CD4-positive, alpha-beta T cell treated with Interleukin-17A for 4 hours (primary cell): ENCODE measurements at places on chromosomes 16 and 17.

GRCh38 chr16:28187595-28188004 is 24.2 kb downstream of the XPO6 start:
- DNase-seq, result no peak

DNA sequence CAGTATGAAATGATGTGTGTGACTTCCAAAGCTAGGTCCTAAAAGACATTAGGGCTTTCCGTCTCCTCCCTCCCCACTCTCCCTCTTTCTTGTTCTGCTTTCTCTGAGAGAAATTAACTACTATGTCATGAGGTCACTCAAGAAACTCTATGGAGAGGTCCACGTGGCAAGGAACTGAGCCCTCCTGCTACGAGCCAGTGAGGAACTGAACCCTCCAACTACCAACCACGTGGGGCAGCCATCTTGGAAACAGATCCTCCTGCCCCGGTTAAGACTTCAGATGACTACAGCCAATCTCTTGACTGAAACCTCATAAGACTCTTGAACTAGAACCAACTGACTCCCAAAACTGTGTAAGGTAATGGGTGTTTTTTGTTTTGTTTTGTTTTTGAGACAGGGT is 4.2 kb upstream of the ALOX15 start:
- no peak for DNase-seq

GRCh38 chr17:38709864-38710603 is 5.0 kb downstream of the MLLT6 start:
- DNase-seq, result no peak

DNA sequence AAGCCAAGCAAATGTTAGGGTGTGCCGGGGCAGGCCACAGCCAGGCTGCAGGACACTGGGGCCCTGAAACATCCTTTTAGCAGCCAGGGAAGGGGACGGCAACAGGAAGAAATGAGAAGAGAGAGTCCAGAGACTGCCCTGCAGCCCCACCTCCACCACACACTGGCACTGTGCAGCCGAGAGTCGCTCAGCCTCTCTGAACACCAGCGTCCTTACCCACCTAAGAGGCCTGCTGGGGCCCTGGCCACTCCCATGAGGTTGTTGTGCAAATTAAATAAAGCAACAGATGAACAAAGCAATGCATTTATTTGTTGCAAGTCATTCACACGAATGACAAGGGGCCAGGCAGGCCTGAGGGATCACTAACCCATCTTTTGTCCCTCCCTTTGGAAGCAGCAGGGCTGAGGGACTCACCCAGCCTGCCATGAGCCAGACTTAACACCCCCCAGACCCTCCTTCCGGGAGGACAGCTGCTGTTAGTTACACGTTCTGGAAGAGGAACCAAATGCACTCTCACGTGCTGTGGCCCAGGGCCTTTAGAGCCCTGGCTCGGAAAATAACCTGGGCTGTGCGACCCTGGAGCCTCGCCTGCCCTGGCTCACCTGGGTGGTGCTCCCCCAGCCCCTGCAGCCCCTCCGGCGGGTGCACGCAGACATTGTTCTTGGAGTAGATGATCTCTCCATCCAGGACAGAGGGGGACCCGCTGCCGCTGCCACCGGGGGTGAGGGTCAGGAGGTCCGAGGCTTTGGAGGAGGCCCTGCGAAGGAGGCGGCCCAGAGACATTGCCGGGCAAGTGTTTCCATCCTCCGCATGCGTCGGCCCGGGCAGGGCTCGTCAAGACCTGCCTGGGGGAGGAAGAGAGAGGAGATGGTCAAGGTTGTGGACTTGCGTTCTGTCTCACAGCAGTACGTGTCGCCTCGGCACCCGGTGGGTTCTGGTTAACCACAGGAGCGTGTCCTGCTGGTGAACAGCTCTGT is 22.6 kb downstream of the TBC1D16 start:
- no peak for DNase-seq

GRCh38 chr16:53714205-53715022 is 10.5 kb downstream of the FTO start:
- DNase-seq, result no peak

GRCh38 chr16:3646348-3646920 is 8.1 kb upstream of the DNASE1 start:
- no peak for DNase-seq

DNA sequence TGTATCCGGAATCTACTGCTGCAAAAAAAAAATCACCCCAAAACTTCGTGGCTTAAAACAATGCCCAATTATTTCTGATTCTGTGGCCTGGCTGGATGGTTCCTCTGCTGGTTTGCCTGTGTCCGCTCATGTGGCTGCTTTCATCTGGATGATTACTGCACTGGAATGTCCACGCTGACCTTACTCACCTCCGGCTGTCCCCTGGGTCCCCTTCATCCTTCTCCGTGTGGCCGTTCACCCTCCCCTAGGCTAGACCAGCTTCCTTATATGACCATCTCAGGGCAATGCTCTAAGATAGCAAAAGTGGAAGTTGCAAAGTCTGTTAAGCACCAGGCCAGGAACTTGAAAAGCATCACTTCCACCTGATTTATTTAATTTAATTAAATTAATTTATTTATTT is 31.4 kb upstream of the SPNS2 start:
- no peak for DNase-seq

- no peak for DNase-seq
These were observed 17.6 kb downstream of the CLUAP1 start for GRCh38 chr16:3518292-3518985.

DNA sequence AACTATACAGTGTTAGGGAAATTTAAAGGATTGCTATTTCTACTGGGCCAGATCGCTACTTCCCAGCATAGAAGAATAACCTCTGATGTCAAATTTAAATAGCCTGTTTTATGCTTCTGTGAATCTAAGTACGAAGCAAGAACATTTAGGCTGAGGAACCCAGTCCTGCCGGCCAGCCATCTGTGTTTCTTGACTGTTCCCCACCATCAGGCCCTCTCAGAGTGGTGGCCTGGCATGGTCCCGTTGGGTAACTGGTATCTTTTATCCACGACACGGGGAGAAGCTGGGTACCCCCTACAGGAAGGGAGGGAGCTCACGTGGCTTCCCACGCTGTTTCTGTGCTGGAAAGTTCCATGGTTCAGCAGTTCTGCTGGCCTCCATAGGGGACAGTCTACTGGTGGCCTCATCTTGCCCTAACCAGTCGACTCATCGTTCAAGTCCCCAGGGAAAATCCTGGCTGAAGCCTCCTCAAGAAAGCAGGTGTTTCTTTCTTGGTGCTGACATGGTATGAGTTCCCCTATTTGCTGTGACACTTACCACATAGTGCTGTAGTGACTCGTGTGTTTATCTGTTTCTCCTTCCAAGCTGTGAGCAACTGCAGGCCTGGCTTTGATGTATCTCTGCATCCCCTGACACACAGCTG is 201.7 kb upstream of the NLRP1 start:
- no peak for DNase-seq

DNA sequence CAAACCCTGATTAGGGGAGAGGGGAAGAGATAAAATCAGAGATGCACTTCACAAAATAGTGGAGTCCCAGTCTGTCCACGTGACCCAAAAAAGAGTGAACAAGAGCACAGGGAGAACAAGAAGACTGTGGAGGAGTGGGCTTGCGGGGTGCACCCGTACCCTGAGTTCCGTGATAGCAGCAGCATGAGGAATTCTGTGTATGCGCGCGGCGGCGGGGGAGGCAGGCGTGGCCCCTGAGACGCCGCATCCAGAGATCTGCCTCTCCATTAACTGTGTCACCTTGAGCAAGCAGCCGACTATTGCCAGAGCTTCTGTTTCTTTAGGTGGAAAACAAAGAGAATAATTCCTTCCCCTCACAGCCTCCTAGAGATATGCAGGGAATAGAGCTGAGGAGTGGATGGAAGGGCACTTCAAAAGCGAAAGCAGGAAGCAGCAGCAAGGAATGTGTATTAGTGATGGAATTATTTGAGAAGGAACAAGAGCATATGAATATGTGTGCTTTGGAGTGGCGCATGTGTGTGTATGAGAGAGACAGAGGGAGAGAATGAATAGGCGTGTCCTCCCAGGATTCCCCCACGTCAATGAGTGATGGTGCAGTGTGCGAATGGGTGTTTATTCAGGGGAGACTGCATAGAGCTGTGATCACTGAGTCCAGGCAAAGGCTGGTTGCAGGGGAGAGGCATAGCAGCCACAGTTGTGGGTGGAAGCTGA is 10.4 kb upstream of the SOX9 start:
- DNase-seq, result no peak

GRCh38 chr16:54652201-54652770 is 278.4 kb upstream of the IRX5 start:
- DNase-seq, result no peak

GRCh38 chr16:66880288-66881013 is at the start of gene PDP2:
PDP2 (plus strand) TSS chr16:66880515; CDS start chr16:66884285, 3,770 bp downstream.
- DNase-seq, result peak; percentile 92

DNA sequence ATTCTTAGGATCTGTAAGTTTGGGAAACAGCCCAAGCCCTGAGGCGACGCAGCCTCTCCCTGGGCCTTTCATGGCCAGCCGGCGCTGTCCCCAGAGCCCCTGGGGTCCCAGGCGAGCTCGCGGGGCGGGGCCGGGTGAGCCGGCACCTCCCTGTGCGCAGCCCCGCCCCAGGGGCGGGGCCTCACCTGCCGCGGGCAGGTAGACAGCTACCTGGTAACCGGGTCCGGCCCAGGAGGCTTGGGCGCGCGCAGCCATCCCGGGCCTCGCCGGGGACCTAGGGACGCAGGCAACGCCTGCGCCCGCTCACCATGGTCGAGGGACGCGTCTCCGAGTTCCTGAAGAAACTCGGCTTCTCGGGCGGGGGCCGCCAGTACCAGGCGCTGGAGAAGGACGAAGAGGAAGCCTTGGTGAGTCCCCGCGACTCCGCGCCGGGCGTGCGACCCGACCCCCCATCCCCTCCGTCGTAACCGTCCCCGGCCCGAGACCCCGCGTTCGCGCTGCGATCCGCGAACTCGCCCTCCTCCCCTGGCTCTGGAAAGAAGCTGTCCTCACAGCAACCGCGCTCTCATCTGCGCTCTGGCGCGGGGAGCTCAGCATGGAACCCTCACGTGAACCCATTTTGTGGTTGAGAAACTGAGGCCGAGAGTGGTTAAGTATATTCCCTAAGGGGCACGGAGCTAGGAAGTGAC is at the start of gene ATP2C2:
TSS of gene ATP2C2 (plus strand) at position 231 of the 689 bp plus-strand sequence. CDS start at position 309, 78 bp downstream.
- DNase-seq, result no peak

GRCh38 chr17:44350733-44351226 is 5.7 kb downstream of the GRN start:
- DNase-seq, result peak; percentile 81

DNA sequence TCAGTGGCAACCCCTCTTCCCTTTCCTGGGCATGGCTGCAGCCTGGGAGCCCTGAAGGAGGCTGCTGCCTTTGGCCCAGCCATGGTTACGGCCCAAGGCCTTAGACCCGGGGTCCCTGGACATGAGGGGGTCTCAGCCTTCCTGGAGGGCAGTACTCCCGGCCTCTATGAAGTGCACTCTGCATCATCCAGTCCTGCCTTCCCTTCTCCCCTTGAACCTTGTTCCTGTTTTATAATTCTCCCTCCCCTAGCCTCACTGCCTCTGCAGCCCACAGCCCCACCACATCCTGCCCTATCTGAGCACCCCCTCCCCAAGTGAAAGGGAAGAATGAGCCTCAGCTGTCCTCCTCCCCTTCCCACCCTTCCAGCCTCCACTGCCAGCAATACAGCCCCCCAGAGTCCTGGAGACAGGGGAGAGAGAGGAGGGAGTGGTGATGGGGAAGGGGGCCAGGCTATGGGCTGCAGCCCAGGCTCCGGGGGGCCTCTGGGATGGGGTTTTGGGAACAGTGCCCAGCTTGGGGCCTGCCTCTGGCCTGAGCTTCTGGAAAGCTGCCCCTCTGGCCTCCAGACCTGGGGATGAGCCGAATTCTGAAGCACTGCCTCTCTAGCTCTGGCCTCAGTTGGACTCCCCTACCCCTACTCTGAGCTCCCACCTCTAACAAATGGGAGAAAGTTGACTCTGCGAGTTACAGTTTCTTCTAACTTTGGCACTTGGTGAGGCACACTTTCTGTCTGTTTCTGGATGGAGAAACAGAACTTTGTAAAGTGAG is 7.6 kb downstream of the CCR7 start:
- DNase-seq, result no peak

GRCh38 chr17:28071179-28071578 is 28.7 kb downstream of the NLK start:
- no peak for DNase-seq

GRCh38 chr17:79085154-79085920 is 10.7 kb downstream of the ENGASE start:
- DNase-seq, result no peak

- peak; percentile 96 for DNase-seq
These were observed 10.0 kb downstream of the ATP5PD start for GRCh38 chr17:75036643-75037268.

GRCh38 chr16:30982548-30983288 is 2.3 kb upstream of the HSD3B7 start:
- DNase-seq, result no peak
